Neuronal stem cell (in vitro differentiated cells): ENCODE measurements at places on chromosomes 2 and 18.

GRCh38 chr18:79632765-79633164 is 46.8 kb upstream of the CTDP1 start:
- no peak for DNase-seq

- DNase-seq, result no peak
Observed at GRCh38 chr2:29723255-29724001, 198.0 kb downstream of the ALK start.

- no peak for DNase-seq
Observed at GRCh38 chr2:30807249-30807648, at the start of gene CAPN13. Gene CAPN13 (minus strand): TSS chr2:30807446. CDS start chr2:30787325, 20,121 bp downstream.

- peak; percentile 92 for DNase-seq
Observed at GRCh38 chr2:237691908-237692600, 64.7 kb downstream of the LRRFIP1 start.

GRCh38 chr2:22478329-22478728 is 906.6 kb upstream of the KLHL29 start:
- DNase-seq, result no peak
